ENCODE measurements at places on chromosomes 12 and 14. TPM values are rescaled to one million over a fixed set of nuclear protein-coding genes. Genes with fewer than 3 reads are reported as not detected.

DNA sequence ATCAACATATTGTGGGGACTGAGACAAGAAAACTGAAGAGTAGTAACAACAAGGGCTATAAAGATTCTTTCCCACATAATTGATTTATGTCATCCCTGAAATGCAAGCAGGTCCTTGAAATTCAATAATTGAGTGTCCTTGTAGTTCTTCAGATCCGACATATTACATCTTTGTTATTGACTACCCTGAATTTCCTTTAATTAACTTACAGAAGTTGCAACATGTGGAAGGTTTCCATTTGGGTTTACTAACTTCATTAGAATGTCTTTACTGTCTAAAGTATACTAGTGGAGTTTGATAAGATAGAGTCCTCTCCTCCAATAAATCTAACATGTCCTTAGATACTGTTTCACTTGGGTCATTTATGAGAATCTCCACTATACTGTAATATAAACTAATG is 951.8 kb downstream of the SLC6A15 start:
- DNase-seq: no peak

GRCh38 chr12:87812681-87813080 is 216.5 kb downstream of the C12orf50 start:
- no peak for DNase-seq

GRCh38 chr14:56996721-56997399 is 186.6 kb upstream of the OTX2 start:
- DNase-seq: no peak

GRCh38 chr12:116630762-116631161 is 71.6 kb downstream of the MAP1LC3B2 start:
- no peak for DNase-seq

- no peak for DNase-seq
These were observed 113.8 kb downstream of the KCNK10 start for GRCh38 chr14:88209273-88209672.

GRCh38 chr14:36654794-36655381 is 6.8 kb upstream of the PAX9 start:
- DNase-seq: no peak

- DNase-seq: no peak
These were observed 377.8 kb downstream of the FUT8 start for GRCh38 chr14:65790172-65790815.

DNA sequence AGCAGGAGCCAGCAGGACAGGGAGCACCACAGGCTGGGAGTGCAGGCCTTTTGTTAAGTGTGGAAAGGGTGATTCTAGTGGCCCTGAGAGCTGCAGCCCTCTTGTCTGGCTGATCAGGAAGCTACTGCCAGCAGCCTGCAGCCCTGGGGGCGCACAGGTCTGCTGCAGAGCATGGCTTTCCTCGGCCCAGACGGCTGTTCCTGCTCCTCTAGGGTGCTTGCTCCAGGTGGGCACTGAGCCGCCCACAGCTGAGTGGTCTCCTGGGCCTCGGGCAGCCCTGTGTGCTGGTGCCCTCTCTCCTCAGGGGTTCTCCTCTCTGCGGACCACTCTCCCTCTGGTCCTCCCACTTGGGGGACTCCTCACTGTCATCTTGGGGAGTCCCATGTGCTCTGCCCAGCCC is 18.9 kb downstream of the CCDC88C start:
- DNase-seq: no peak

DNA sequence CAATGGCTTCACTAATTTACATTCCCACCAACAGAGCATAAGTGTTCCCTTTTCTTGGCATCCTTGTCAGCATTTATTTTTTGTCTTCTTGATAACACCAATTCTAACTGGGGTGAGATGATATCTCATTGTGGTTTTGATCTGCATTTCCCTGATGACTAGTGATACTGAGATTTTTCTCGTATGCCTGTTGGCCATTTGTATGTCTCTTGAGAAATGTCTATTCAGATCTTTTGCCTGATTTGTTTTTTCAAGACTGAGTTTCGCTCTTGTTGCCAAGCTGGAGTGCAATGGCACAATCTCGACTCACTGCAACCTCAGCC is 4.7 kb upstream of the PLD4 start:
- no peak for DNase-seq

GRCh38 chr12:12156828-12157227 is 86.1 kb downstream of the BCL2L14 start:
- DNase-seq: no peak

DNA sequence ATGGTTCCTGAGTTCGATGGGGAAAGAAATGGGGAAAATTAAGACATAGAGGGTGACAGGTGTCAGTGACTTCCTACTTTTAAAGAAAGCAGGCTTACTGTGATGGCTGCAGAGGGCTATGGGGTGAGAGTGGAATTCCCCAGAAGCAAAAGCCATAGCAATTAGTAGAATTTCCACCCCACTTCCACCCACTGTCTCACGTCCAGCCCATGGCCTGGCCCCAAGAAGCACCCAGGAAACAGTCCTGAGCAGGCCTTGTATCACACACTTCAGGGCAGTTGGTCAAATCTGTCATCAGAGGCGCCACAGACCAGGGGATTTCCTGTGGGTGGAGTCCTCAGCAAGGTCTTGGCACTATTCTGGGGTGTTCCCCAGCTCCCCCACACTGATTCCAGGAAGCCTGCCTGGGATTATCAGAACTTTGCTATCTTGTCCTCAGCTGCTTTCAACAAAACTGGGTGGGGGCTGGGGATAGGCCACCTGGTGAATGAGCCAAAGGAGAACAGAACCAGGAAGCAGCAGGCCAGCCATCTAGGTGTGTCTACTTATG is 120.1 kb upstream of the CCND2 start:
- DNase-seq: no peak

DNA sequence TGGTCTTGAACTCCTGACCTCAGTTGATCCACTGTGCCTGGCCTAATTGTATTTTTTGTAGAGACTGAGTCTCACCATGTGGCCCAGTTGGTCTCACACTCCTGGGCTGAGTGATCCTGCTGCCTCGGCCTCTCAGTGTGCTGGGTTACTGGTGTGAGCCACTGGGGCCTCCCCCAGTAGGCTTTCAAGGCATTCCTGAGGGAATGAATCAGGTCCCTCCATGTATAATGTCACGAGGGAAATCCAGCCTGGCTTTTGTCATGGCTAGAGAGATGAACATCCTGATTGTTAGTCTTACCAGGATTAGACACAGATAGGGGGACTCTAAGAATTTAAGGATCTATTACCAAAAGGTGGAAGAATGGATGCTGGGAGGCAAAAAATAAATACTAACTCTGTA is 51.9 kb downstream of the CPSF2 start:
- no peak for DNase-seq

- DNase-seq: no peak
These were observed 2.9 kb upstream of the RAB35 start for GRCh38 chr12:120119271-120119973.

DNA sequence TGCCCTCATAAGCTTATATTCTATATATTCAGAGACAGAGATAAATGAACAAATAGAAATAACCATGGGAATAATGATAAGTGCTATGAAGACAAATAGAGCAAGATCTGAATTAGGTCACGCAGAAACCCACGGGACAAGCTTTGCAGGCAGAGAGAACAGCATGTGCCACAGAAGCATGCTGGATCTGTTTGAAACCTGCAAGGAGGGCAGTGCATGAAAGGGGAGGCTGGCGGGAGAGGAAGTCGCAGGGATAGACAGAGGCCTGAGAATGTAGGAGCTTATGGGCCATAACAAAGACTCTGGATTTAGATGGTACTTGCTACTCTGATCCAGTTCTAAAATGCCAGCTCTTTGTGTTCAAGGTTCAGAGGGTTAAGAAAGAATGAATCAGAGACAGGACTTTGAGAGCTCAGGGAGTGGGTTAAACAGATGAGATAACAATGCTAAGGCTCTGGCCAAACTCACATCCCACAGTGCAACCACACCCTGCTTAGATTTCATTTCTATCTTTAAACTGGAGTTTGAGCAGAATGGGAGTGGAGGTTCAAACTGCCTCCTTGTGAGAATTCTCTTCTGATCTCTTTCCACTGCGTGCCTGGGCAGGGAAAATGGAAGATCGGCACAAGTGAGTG is 49.2 kb upstream of the PPP1R12A start:
- DNase-seq: no peak

- no peak for DNase-seq
These were observed 127.5 kb downstream of the TMX1 start for GRCh38 chr14:51367600-51367931.

DNA sequence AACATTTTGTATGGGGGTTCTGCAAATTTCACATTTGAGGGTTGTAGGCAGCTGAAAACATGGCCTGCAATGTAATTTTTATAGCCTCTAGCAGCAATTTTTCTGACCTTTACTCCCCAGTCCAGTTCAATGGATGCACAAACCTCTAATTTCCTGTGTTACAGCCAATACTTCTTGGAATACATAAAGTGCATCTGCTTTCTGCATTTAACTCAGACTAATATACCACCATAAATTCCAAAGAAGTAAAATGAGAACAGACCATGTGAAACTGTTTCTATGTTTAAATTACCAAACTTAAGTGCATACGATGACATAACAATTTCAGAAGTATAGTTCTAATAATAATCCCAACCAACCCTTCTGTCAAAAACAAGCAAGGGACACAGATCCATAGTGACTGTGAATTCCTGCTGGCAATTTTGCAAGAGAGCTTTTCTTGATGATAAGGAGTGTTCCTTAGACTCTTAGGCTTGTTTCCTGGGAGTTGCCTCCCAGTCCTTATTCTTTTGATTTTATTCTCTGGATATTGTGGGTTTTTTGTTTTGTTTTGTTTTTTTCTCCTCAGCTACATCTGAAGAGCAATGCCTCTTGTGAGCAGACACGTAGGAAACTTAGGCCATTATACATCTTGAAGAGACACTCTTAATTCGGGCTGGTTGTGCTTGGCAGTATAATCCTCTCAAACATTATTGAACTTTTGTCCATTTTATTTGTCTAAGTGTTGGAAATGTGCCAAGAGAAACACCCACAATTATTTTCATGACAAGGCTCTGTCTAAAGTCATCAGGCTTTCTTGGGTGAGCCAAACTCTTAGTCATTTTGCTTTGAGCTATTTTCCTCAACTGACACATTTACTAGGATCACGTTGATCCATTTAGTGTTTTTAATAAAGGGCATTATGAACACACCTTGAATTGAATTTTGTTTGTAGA is 51.3 kb upstream of the RERGL start:
- DNase-seq: no peak

Gene TAS2R42
- total RNA-seq: not detected

Gene NFE2
- 0.40 TPM for total RNA-seq

Gene GPRC5A
- total RNA-seq: 2.0 TPM
